ENCODE measurements at places on chromosomes 7 and 10. TPM values are rescaled to one million over a fixed set of nuclear protein-coding genes. Genes with fewer than 3 reads are reported as not detected.

CUZD1 gene
- polyA plus RNA-seq = 1.0 TPM

ASZ1 gene
- polyA plus RNA-seq = not detected

FAM25C gene
- not detected for polyA plus RNA-seq

SPDYE2B gene
- polyA plus RNA-seq = not detected

SRGN gene
- 65.1 TPM for polyA plus RNA-seq

GRM3 gene
- polyA plus RNA-seq = not detected

ASB10 gene
- polyA plus RNA-seq = not detected

METTL27 gene
- polyA plus RNA-seq = not detected

WDFY4 gene
- 78.7 TPM for polyA plus RNA-seq

PODXL gene
- 1.3 TPM for polyA plus RNA-seq

NEUROG3 gene
- polyA plus RNA-seq = not detected

NEURL1 gene
- polyA plus RNA-seq = 0.35 TPM

NCAPG2 gene
- polyA plus RNA-seq = 2.0 TPM

GPR158 gene
- not detected for polyA plus RNA-seq

RHOBTB1 gene
- 0.16 TPM for polyA plus RNA-seq

AHCYL2 gene
- polyA plus RNA-seq = 5.5 TPM

DBNL gene
- 384 TPM for polyA plus RNA-seq

RNF32 gene
- 3.9 TPM for polyA plus RNA-seq

SPOCK2 gene
- 65.5 TPM for polyA plus RNA-seq

FAM149B1 gene
- polyA plus RNA-seq = 5.5 TPM

PAX4 gene
- not detected for polyA plus RNA-seq

EPHA1 gene
- 0.80 TPM for polyA plus RNA-seq

WDR86 gene
- polyA plus RNA-seq = 0.54 TPM

PDE6C gene
- not detected for polyA plus RNA-seq

CYP3A7 gene
- not detected for polyA plus RNA-seq

GFRA1 gene
- not detected for polyA plus RNA-seq

ADAP1 gene
- polyA plus RNA-seq = 6.4 TPM

MSS51 gene
- polyA plus RNA-seq = 0.35 TPM

DNAH11 gene
- not detected for polyA plus RNA-seq

SDK1 gene
- not detected for polyA plus RNA-seq

CTTNBP2 gene
- polyA plus RNA-seq = not detected

TRIM50 gene
- polyA plus RNA-seq = not detected

SLC29A4 gene
- polyA plus RNA-seq = not detected

IMPDH1 gene
- 58.6 TPM for polyA plus RNA-seq

All from IgD-negative memory B cell (primary cell).